ENCODE measurements at places on chromosomes 13 and 19. TPM values are rescaled to one million over a fixed set of nuclear protein-coding genes. Genes with fewer than 3 reads are reported as not detected.

ATCAY gene
- not detected for total RNA-seq

ITM2B gene
- 114 TPM for total RNA-seq

ZNF541 gene
- total RNA-seq, result 0.05 TPM

ZNF610 gene
- 0.89 TPM for total RNA-seq

ZNF546 gene
- 2.3 TPM for total RNA-seq

KCNC3 gene
- total RNA-seq, result 0.84 TPM

DNA sequence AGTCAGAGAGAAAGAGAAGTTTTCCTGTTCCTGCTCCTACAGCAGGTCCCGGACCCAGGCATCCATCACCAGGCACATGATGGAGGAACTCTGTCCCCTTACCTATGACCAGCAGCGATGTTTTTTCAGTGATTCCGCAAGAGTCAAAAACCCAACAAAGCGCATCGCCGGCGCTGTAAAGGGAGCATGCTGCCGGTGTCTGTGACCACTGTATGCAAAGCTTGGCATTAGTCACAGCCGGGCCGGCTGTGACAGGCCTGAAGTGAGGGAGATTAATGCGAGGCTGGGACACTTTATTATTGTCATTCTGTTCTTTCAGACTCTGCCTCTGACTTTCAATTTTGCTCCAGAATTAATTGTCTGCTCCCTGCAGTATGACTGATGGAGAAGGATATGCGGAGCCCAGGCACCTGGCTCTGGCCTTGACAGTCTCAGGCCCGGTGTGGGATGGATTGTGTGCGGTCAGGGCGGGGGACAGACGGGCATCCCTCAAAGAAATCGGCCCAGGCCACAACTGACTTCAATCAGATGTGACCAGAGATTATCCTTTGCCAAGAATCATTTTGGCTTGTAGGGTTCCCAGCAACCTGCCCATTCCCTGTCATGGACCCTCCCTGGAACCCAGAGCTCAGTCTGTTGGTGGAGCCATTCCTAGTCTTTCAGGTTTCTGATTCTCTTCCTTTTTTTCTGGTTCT is 462.0 kb upstream of the ZNF507 start:
- no peak for DNase-seq
- no peak overlapping the region for H3K27ac ChIP-seq
- no peaks in the 10 kb centered on the region for H3K4me1 ChIP-seq
- no peak overlapping the region for H3K4me3 ChIP-seq

- no peak overlapping the region for H3K4me3 ChIP-seq
- no peaks in the 10 kb centered on the region for H3K27me3 ChIP-seq
- no peak overlapping the region for H3K27ac ChIP-seq
- no peak for DNase-seq
Observed at GRCh38 chr19:4588291-4588761, 28.8 kb upstream of the SEMA6B start.

DNA sequence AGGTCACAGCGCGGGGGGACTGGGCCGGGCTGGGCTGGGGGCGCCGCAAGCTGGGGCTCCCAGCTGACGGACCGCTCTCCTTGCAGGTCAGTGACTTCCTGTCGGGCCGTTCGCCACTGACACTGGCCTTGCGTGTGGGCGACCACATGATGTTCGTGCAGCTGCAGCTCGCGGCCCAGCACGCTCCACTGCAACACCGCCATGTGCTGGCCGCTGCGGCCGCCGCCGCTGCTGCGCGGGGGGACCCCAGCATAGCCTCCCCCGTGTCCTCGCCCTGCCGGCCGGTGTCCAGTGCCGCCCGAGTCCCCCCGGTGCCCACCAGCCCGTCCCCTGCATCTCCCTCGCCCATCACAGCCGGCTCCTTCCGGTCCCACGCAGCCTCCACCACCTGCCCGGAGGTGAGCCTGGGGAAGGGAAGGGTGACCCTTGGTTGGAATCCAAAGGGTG is 5.7 kb downstream of the MIDN start:
- peaks cover 22% of the 10 kb centered on the region for H3K36me3 ChIP-seq
- no peak for DNase-seq
- H3K27me3 ChIP-seq, result no peaks in the 10 kb centered on the region
- peak overlapping the region; percentile 75 for H3K4me3 ChIP-seq
- H3K27ac ChIP-seq, result peak overlapping the region; percentile 90
- H3K4me1 ChIP-seq, result peaks cover 70% of the 10 kb centered on the region

GRCh38 chr19:2449019-2449418 is 7.7 kb downstream of the LMNB2 start:
- H3K27ac ChIP-seq, result no peak overlapping the region
- DNase-seq, result no peak
- no peaks in the 10 kb centered on the region for H3K36me3 ChIP-seq

GRCh38 chr13:106561551-106562170 is 6.3 kb downstream of the ARGLU1 start:
- H3K4me1 ChIP-seq, result peaks cover 5% of the 10 kb centered on the region
- H3K27me3 ChIP-seq, result no peaks in the 10 kb centered on the region
- H3K27ac ChIP-seq, result no peak overlapping the region
- H3K36me3 ChIP-seq, result peaks cover 20% of the 10 kb centered on the region
- H3K4me3 ChIP-seq, result no peak overlapping the region

- H3K27ac ChIP-seq, result no peak overlapping the region
- no peaks in the 10 kb centered on the region for H3K27me3 ChIP-seq
- H3K4me3 ChIP-seq, result no peak overlapping the region
- no peak for DNase-seq
- H3K4me1 ChIP-seq, result peaks cover 3% of the 10 kb centered on the region
Observed at GRCh38 chr13:99027661-99028425, 50.0 kb upstream of the DOCK9 start.

DNA sequence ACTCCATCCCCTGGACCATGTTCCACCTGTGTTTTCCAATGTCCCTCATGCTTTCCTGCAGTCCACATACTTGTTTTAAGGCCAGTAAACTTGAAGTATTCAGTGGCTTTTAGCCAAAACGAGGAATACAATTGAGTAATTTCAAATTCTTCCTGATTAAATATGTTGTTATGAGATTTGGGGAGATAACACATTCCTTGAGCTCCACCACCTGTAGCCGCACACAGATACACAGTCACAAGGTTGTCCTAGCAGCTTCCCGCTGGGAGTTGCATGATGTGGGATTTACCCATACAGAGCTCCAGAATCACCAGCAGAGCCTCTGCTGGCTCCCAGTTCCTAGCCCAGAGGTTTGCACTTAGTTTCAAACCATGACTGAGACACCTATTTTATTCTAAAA is 53.6 kb upstream of the FRY start:
- peak overlapping the region; percentile 23 for H3K27ac ChIP-seq
- H3K27me3 ChIP-seq, result no peaks in the 10 kb centered on the region
- H3K4me3 ChIP-seq, result no peak overlapping the region
- no peaks in the 10 kb centered on the region for H3K36me3 ChIP-seq
- no peak for DNase-seq

GRCh38 chr19:2492870-2493269 is 16.9 kb downstream of the GADD45B start:
- no peak overlapping the region for H3K27ac ChIP-seq
- peaks cover 42% of the 10 kb centered on the region for H3K4me1 ChIP-seq
- no peak for DNase-seq
- H3K36me3 ChIP-seq, result no peaks in the 10 kb centered on the region
- H3K27me3 ChIP-seq, result no peaks in the 10 kb centered on the region

DNA sequence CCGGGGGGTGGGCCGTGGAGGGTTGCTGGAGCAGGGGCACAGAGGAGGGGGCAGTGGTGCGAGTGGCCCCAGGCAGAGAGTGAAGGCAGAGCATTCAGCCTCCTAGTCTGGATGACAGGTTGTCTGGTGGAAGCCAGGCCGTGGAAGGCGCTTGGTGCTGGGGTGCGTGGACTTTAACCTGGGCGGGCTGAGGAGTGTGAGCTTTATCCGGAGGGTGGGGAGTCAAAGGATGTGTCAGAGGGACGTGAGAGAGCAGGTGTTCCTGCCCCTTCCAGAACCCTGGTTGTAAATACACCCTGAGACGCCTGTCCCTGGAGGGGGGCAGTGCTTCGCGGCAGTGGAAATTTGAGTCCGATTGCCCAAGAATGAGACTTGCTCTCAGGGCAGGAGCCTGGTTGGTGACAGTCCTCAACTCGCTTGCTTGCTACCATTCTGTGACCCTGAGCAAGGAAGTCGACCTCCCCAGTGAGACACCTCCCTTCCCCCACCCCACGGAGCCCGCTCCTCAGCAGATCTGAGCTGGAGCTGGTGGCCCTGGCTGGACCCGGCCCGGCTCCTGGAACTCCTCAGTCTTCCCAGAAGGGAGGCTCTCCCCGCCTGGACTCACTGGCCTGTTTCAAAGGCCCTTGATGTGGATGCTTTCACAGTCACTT is 2.3 kb downstream of the SPPL2B start:
- no peak for DNase-seq
- no peaks in the 10 kb centered on the region for H3K27me3 ChIP-seq
- H3K36me3 ChIP-seq, result no peaks in the 10 kb centered on the region
- no peak overlapping the region for H3K27ac ChIP-seq
- H3K4me3 ChIP-seq, result no peak overlapping the region

DNA sequence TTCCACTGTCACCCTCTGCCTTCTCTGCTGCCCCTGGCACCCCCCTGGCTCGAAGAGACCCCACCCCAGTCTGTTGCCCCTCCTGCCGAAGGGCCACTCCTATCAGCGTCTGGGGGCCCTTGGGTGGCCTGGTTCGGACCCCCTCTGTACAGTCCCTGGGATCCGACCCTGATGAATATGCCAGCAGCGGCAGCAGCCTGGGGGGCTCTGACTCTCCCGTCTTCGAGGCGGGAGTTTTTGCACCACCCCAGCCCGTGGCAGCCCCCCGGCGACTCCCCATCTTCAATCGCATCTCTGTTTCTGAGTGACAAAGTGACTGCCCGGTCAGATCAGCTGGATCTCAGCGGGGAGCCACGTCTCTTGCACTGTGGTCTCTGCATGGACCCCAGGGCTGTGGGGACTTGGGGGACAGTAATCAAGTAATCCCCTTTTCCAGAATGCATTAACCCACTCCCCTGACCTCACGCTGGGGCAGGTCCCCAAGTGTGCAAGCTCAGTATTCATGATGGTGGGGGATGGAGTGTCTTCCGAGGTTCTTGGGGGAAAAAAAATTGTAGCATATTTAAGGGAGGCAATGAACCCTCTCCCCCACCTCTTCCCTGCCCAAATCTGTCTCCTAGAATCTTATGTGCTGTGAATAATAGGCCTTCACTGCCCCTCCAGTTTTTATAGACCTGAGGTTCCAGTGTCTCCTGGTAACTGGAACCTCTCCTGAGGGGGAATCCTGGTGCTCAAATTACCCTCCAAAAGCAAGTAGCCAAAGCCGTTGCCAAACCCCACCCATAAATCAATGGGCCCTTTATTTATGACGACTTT is 2.0 kb downstream of the ZFP36 start:
- no peak for DNase-seq
- peaks cover 11% of the 10 kb centered on the region for H3K4me1 ChIP-seq
- no peaks in the 10 kb centered on the region for H3K27me3 ChIP-seq
- peak overlapping the region; percentile 89 for H3K4me3 ChIP-seq
- H3K27ac ChIP-seq, result peak overlapping the region; percentile 89
- no peaks in the 10 kb centered on the region for H3K36me3 ChIP-seq

DNA sequence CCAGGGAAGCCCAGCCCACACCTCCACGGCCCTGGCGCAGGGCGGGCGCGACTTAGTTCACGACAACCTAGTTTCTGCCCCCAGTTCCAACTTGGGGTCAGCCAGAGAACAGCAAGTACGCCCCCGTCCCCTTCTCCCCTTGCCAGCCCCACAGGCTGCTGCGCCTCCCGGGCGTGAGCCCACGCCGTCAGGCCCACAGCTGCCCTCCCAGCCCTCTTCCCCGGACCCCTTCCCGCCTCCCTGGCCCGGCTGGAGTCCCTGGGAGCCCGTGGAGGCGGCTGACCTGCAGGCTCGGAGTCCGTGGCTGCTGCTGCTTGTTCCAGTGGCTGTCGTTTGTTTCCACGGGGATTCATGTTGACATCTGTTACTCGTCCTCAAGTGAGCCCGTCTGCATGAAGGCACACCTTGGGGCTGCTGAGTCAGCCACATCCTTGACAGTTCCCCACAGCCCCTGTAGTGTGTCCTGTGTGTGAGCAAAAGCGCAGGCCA is 86.0 kb downstream of the ATP11A start:
- no peaks in the 10 kb centered on the region for H3K4me1 ChIP-seq
- no peak for DNase-seq

DNA sequence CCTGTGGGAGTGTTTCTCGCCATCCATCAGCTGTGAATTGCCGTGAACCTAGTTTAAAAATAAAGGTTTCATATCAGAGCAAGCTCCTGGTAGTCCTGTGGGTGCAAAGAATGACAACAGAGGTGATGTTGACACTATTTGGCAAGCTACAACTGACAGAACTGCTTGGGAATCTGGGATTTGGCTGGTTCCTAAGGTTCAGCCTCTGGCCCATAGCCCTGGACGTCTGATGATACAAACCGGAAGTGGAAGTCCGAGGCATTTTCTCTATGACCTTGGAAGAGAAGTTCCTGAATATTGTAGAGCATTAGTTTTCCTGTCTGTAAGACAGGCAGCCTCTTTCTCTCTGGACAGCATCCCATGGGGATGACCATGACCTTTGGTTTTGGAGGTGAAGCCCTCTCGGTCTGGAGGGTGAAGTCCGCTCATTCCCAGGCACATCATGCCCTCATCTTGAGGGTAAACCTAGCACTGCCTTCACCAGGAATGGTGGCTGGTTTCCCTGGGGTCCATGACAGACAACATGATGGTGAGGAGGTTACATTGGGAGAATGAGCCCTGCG is 29.1 kb downstream of the GATAD2A start:
- H3K27me3 ChIP-seq, result no peaks in the 10 kb centered on the region
- H3K4me3 ChIP-seq, result no peak overlapping the region
- DNase-seq, result no peak
- peak overlapping the region; percentile 50 for H3K27ac ChIP-seq
- no peaks in the 10 kb centered on the region for H3K36me3 ChIP-seq
- peaks cover 36% of the 10 kb centered on the region for H3K4me1 ChIP-seq

GRCh38 chr19:41705393-41706174 is 2.8 kb upstream of the CEACAM5 start:
- peaks cover 4% of the 10 kb centered on the region for H3K27me3 ChIP-seq
- DNase-seq, result peak; percentile 41
- no peaks in the 10 kb centered on the region for H3K36me3 ChIP-seq
- no peaks in the 10 kb centered on the region for H3K4me1 ChIP-seq
- no peak overlapping the region for H3K4me3 ChIP-seq
- H3K27ac ChIP-seq, result no peak overlapping the region

DNA sequence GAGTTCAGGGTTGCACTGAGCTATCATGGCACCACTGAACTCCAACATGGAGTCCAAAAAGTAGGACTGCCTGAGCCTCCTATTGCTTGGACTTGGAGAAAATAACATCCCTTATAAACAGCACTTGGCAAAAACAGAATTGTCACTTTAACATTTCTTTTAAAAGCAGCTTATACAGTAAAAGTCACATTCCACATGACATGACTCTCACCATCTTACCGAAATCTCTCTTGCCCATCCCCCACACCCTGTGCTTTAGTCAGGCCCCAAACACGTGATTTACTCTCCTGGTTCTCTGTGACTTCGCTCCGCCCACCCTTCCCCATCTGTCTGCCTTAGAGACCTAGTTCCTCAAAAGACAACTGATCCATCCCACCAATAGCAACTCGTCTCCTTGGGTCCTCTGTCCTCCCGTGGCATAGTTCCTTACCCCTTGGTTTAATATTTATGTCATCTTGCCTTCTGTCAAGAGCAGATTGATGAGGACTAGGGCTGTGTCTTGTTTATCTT is 4.6 kb downstream of the SAFB start:
- no peaks in the 10 kb centered on the region for H3K27me3 ChIP-seq
- peak; percentile 63 for DNase-seq
- no peak overlapping the region for H3K4me3 ChIP-seq
- H3K36me3 ChIP-seq, result peaks cover 12% of the 10 kb centered on the region
- peaks cover 4% of the 10 kb centered on the region for H3K4me1 ChIP-seq
- no peak overlapping the region for H3K27ac ChIP-seq

All from liver (tissue), 10 donors.